ENCODE measurements at places on chromosomes 1 and 21.

GRCh38 chr1:227134686-227135314 lies 183.5 kb downstream of the CDC42BPA start:
- DNase-seq: no peak

DNA sequence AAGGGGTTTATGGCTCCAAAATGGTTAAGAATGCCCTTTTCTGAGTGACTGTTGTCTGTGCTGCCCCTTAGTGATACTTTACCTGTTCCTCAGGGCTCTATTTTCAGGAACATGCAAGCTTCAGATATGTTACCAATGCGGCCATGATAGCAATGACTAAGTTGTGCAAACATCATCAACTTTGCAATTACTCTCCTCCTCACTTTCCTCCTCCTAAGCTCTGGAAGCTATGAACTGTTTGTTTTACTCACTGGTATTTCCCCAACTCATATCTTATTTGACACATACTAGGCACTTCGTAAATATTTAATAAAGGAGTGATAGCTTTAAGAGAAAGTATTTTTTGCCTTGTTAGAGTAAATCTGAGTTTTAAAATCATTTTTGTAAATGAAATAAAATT lies 53.8 kb downstream of the RWDD3 start:
- no peak for DNase-seq

- DNase-seq: no peak
Measured at GRCh38 chr1:95313527-95313926, 79.5 kb downstream of the RWDD3 start.

DNA sequence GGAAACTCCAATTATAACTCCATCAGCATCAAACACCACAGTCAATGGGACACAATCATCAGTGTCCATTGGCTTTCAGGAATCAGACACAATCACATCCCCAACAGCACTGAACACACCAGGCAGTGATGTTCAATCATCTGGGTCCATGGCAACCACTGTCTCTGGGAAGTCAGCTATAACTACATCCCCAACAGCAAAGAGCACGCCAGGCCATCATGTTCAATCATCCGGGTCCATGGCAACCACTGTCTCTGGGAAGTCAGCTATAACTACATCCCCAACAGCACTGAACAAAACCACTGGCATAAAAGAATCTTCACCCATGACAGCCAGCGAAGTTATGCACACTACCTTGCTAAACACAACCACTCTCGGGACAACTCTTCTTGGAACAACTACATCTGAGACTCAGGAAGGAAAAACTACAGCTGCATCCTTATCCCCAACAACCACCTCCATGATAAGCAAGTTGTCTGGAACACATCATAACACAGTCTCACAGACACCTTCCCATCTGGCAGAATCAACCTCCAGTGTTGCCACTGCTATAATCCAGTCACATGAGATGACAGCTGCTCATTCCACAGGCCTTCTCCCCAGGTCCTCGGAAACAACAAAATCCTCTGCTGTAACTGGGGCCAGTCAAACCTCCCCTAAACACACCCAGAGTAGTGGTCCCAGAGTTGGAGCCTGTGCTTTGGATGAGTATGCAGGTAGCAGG lies 19.9 kb downstream of the CATSPER4 start:
- DNase-seq: no peak

Data from Panc1 (cell line).